ENCODE measurements at places on chromosomes 11 and 22.

GRCh38 chr11:55949330-55949729 is 13.1 kb upstream of the OR5I1 start:
- DNase-seq = no peak

DNA sequence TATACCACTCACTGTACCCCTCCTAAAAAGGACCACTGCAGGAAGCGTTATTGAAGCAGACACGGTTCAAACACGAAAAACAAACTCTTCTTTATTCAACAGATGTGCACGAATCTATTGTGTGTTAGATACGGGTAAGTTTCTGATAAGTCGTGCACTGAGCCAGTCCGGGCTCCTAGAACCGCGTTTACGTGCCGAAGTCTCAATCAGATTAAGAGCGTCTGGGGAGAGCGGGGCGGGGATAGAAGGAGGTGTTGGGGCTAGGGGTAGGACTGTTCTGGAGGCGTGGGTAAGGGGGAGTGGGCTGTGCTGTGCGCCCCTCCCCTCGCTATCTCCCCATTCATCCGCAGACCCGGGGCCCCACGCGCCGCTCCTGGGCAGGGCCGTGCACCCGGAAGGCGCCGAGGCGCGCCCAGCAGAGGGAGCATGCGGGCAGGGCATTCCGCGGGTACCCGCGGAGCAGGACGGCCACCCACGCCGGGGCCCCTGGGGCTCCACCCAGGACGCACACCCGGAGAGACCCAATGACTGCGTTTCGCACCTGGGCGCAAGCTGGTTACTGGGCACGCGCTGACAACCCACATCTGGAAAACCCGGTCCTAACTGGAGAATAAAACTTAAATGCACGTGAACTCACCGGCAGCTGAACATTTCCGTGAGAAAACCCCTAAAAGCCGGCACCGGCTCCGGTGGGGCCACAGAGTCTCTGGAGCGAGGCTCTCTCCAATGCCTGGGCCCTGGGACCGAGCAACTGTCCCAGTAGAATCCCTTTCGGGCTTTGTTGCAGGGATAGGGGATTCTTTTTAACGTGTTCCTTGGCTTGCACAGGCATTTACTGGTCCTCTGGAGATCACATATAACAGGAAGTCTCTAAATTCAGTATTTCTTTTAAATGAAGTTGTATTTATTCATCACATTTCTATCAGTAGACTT is 40.6 kb downstream of the WEE1 start:
- DNase-seq = peak; percentile 81

DNA sequence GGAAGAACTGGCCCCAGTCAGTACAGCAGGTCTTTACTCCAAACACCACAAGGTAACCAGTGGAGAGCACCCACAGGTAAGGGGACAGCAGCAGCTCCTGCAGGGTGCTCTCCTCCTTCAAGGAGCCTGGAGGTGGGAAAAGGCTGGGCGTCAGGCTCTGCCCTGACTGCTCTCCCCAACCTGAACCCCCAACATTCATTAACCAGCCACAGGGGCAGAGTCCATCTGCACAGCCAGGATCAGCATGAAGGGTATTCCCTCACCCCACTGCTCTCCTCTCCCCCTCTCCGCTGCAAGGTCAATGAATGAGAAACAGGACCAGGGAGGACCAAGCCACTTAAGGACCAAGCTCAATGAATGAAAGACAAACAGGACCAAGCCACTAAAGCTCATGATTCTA is 3.7 kb downstream of the SLC37A4 start:
- DNase-seq = no peak

DNA sequence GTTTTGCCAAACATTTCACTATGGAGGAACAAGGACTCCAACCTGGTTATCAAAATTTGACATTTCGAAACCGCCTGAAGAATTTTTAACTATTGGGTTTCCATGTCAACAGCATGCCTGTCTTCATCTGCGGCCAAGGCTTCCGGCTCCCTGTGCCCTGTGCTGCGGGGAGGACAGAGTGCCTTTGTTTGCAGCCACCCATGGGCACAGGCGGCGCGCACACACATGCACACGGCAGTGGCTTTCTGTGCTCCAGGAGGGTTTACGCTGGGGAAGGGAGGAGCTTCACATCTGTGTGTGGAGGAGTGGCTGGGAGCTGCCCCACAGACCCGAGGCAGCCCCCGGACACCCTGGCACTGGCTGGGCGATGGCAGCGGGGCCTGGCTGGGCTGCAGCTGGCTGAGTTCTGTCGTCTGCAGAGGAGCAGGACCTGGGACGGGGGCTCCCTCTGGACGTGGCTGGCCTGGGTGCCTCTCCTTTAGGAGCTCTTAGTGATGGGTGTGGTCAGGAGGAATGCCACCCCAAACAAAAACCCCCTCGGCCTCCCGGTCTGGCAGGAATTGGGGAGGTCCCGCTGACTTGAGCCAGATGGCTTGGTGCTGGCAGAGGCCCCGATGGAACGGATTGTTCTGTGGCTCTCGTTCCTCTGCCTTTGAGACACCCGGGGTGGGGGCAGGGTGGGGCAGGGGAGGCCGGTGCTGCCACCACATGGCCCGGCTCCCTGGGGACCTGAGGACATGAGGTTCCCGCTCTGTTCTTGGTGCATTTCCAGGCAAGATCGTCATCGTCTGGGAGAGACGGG is 1290.9 kb downstream of the BRD1 start:
- no peak for DNase-seq

DNA sequence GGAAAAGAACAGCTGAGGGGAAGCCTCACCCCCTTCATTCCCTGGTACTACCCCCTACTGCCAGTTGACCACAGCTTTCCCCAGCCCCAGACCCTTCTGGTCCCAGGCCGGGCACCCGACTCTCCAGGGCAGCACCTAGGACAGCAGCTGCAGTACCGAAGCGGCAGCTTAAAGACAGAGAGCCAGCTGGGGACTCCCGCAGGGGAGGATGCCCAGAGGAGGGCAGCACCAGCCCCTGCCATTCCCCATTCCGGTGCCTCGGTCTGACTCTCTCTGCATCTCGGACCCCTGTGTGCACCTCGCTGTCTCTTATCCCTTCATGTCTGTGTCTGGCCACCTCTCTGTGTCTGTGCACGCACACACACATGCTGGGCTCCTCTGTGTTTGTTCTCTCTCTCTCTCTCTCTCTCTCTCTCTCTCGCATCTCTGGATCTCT is 9.4 kb downstream of the IGSF9B start:
- peak; percentile 77 for DNase-seq
